Foreskin keratinocyte (primary cell): ENCODE measurements at places on chromosomes 6 and 20. TPM values are rescaled to one million over a fixed set of nuclear protein-coding genes. Genes with fewer than 3 reads are reported as not detected.

- no peak for DNase-seq
Measured at GRCh38 chr6:226516-227073, 65.7 kb upstream of the DUSP22 start.

FAM217B gene
- 13.7 and 14.7 TPM in 2 replicates for total RNA-seq

- DNase-seq, result no peak
Measured at GRCh38 chr6:24666097-24666640, 530 bp downstream of the TDP2 start.

DNA sequence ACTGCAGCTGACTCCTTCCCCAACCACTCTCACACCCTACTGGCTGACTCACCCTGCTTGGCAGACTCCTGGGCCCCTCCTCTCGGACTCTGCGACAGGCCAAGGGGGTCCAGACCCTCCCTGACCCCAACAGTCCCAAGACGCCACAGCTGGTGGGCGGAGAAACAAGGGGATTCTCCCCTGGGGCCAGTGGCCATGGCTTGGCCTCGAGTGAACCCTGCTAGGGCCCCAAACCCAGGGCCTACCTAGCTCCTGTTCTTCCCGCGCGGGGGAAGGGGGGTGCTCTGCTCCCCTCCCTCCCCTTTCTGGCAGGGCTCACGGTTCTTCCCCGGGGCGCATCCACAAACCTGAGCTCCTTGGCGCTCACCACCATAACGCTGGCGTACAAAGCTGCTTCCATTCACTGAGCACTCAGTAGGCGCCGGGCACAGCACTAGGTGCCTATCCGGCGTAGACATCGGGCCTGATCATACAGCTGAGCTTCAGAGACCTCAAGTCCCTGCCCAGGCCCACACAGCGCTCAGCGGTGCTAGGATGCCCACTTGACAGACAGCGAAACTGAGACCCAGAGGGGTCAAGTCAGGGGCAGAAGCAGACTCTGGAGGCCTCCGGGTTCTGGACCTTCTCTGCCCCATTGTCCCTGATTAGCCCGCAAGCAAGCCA, 597 bp downstream of the ADA start:
- no peak for DNase-seq

GRCh38 chr20:51995551-51995951, 193.2 kb upstream of the SALL4 start:
- DNase-seq, result no peak
